Stimulated activated CD4-positive, alpha-beta T cell treated with anti-CD3 and anti-CD28 coated beads, Interleukin-4, amount 100 ng/mL, for 48 hours (primary cell): ENCODE measurements at places on chromosomes 16 and 17.

GRCh38 chr16:35751191-35751941 is 2292.0 kb downstream of the TP53TG3F start:
- no peak for DNase-seq

- DNase-seq, result no peak
These were observed 346.9 kb downstream of the FOXL1 start for GRCh38 chr16:86925067-86925791.

GRCh38 chr16:81279392-81279791 is 35.4 kb upstream of the GAN start:
- no peak for DNase-seq

- DNase-seq, result no peak
These were observed 82.8 kb downstream of the TBC1D16 start for GRCh38 chr17:79952901-79953300.
